ENCODE measurements at places on chromosomes 12 and 14. TPM values are rescaled to one million over a fixed set of nuclear protein-coding genes. Genes with fewer than 3 reads are reported as not detected.

GRCh38 chr14:93974299-93974698 lies 2.1 kb downstream of the ASB2 start:
- DNase-seq: no peak

Gene STYK1
- 0.77 TPM for total RNA-seq

- no peak for DNase-seq
Observed at GRCh38 chr14:97153527-97153926, 356.3 kb downstream of the VRK1 start.

DNA sequence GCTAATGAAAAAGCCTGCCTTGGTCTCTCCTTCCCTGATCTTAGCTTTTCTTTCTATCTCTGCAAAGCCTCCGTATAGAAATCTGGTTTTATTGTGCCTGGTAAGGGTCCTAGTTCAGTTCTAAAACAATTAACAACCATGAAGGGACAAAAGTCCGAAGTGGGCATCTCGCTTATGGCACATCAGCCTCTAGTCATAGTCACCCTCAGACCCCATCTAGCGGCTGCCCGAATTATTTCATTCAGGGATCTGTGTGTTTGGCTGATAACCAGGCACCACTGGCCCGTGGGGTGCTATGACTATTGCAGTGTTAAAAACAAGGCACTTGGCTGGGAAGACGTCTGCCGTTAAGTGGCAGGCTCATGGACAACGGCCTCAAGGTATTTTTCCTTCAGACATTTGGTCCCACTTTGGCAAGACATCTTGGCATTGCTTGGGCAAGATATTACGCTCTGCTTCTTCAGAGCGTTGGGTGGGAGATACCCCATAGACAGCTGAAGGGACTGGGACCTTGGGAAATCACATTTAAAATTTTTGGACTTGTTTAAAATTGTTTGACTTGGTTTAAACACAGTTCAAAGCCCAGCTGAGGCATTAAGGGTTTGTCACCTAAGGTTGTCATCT lies 87.1 kb downstream of the SINHCAF start:
- DNase-seq: peak; percentile 75

Gene DAO
- not detected for total RNA-seq

Gene CCDC196
- total RNA-seq: not detected

DNA sequence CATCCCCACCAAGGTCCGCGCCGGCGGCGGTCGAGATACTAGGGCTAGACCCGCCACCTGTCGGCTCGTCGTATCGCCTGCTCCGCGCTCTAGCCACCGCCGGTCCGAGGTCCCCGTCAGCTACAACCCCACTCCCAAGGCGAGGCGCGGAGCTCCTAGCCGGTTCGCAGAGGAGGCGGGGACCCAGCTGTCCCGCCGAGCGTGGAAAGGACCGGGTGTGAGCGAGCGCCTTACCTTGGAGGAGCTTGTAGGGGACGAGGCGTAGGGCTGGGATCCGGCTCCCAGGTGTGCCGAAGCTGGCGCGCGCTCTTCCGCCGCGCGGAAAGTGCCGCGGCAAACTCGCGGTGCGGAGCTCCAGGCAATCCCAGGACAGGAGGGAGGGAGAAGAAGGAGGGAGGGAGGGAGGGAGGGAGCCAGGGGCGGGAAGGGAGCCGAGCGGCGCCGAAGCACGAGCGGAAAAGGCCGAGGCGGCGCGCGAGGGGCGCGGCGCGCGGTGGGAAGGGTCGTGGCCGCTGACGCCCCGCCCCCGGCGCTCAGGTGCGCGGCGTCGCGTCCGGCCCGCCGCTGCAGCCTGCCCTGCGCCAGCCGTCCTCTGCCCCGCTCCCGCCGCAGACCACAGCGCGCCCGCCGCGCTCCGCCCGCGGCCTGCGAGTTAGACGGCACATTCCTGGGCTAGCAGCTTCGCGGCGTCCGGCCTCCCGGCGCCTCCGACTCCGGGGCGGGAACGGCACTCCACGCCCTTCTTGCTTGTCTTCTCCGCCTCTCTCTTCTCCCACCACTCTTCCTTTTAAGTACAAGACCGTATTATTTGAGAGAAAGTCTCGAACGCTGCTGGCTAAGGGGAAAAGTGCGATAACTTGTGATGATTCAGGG lies at the start of gene PAWR:
Gene PAWR, minus strand, starts transcription at position 327 of the 873 bp plus-strand sequence. CDS start 720 bp downstream, outside the sequence.
- DNase-seq: peak; percentile 88

Gene TUBA1B
- total RNA-seq: 3,645 TPM

- DNase-seq: no peak
Observed at GRCh38 chr14:104774453-104775072, 21.0 kb downstream of the AKT1 start.

Gene SLC17A8
- total RNA-seq: not detected

GRCh38 chr14:94494085-94494484 lies 15.2 kb downstream of the SERPINA12 start:
- DNase-seq: no peak

Gene RHEBL1
- 1.6 TPM for total RNA-seq

Gene LRP1-AS
- not detected for total RNA-seq

DNA sequence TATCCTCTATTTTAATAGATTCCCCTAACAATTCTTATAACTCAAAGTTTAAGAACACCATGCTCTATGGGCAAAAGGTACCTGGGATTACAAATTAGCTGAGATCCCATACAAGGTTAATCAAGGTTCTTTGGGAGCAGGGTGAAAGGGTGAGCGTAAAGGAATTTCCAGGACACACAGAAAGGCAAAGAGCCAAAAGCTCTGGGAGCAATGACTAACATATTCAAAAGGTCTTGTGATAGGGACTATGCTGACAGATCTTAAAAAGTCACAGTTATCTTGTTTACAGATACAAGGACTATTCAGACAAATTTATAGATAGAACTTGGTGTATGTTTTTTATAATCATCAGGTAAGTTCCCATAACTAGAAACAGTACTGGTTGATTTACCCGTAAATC lies 19.5 kb upstream of the PPFIBP1 start:
- no peak for DNase-seq

- DNase-seq: no peak
Observed at GRCh38 chr12:108211157-108211556, 82.1 kb downstream of the WSCD2 start.

GRCh38 chr12:27970401-27971120 lies 2.0 kb downstream of the PTHLH start:
- DNase-seq: peak; percentile 60

DNA sequence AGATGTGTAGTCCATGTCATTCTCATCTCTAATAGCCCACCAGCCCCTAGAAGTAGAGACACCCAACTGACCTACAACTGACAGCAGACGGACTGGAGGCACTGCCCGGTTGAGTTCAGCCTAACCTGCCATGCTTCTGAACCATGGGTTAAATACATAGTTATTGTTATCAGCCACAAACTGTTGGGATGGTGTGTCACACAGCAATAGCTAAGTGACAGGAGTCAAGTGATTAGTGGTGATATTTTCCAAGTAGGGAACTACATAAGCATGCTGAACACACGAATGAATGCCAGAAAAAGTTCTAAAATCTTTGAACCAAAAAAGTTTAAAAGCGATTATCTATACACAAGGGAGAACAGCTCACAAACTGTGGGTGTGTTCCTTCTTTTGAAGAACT lies 80.1 kb downstream of the SYNE3 start:
- DNase-seq: no peak

DNA sequence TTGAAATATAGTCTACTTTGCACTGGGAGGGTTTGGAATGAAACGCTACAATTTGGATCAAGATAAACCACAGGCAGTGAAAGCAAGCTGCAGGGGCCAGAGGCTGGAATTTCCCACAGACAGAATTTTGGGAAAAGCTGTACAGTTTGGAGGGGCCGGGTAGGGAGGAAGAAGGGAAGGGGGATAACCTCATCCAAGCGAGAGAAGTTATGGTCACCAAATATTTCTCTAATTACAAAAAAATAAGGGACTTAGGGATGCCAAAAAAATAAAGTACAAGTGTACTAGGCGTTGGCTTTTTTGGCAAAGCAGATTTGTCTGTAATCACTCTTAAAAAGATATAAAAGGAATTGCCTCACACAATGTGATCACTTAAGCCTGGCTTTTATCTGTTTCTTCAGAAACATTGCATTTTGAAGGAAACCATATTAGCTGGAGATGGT lies 31.2 kb upstream of the ADGRD1 start:
- DNase-seq: no peak

- peak; percentile 71 for DNase-seq
Observed at GRCh38 chr12:107929436-107929835, 154.9 kb downstream of the ASCL4 start.

Gene OXA1L
- total RNA-seq: 103 TPM

DNA sequence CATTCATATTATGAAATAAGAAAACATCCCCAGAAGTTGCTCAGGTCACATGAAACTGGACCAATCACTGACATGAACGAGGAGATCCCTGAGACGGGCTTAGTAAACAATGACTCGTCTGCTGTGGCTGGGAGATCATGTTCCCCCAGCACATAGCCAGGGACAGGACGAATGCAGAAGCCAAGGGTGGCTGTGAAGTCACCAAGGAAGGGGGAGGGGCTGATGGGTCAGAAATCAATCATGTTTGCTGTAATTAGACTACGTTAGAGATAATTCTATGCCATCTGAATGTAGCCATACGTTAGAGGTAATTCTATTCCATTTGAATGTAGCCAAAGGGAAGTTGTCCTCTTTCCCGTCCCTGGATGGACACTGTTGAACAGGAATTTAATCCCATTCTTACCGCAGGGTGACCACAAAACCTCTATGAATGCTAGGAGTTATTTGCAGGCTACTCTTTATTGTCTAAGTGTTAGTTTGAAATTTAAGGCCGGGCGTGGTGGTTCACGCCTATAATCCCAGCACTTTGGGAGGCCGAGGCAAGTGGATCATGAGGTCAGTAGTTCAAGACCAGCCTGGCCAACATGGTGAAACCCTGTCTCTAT lies 332.9 kb downstream of the TMEM132D start:
- no peak for DNase-seq

- DNase-seq: no peak
Observed at GRCh38 chr12:30041096-30041495, 257.4 kb upstream of the TMTC1 start.

Gene TEX52
- total RNA-seq: not detected

- no peak for DNase-seq
Observed at GRCh38 chr12:111129149-111129767, 208.9 kb upstream of the MYL2 start.

Gene OR5AU1
- not detected for total RNA-seq

GRCh38 chr12:96386794-96387193 lies 13.4 kb downstream of the CDK17 start:
- no peak for DNase-seq

GRCh38 chr12:47995981-47996401 lies 8.3 kb downstream of the COL2A1 start:
- no peak for DNase-seq

Gene ALDH1L2
- total RNA-seq: 4.9 TPM

GRCh38 chr12:754851-755562 lies 2.6 kb downstream of the WNK1 start:
- peak; percentile 62 for DNase-seq

DNA sequence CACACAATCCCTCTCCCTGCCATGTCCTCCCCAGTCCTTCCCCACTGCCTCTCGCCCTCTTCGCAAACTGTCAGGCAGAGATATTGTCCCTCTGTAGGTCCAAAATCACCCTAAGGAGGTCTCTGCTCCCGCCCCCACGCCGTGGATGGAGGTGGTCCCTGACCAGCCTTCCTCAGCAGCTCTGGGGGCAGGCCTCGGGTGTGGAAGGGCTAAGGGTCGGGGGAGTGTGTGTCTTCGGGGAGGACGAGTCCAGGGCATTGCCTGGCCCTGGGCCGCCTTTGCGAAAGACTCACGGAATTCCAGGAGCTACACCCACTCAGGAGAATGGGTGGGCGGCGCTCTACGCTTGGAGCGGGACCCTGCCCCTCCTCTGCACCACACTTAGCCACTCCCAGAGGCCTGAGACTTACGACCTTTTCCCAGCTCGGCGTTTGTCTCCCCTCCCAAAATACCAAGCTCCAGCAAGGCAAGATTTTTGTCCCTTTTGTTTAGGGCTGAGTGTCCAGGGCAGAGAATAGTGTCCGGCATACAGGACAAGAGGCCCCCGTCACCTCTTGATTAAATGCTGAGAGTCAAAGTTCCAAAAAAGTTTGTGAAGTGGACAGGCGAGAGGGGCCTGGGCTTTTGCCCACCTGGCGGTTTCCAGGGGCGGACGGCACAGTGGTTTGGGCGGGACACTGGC lies 881 bp downstream of the PYGL start:
- no peak for DNase-seq

DNA sequence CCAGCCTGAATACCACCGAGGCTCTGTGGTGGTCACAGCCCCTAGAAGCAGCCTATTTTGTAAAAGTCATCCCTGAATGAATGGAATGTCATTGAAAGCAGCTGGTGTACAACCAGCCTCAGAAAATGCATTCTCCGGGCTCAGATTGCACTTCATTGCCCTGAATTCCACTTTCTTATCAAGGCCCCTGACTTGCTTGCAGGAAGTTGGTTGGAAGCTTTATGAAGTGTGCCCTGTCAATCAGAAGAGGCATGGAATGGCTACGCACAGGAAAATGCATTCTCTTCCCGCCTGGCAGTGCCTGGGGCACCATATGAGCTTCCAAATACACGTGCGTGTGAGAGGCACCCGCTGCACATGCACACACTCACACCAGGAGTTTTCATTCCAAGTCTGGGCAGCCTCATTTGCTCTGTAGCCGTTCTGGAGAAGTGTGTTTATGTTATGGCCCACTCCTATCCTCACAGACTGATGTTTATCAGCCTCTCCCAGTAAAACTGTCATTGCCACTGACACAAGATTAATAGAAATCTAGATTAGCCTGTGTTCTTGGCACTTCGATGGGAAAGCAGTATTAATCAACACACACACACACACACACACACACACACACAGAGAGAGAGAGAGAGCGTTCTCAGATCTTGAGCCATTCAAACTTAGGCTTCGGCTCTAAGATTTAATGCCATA lies 63.9 kb downstream of the NUAK1 start:
- no peak for DNase-seq
